Tibial nerve (tissue), 4 donors: ENCODE measurements at places on chromosomes 7 and 10.

GRCh38 chr10:131337741-131338140, 26.2 kb upstream of the TCERG1L start:
- H3K27ac ChIP-seq, result no peak overlapping the region
- no peaks in the 10 kb centered on the region for H3K27me3 ChIP-seq

DNA sequence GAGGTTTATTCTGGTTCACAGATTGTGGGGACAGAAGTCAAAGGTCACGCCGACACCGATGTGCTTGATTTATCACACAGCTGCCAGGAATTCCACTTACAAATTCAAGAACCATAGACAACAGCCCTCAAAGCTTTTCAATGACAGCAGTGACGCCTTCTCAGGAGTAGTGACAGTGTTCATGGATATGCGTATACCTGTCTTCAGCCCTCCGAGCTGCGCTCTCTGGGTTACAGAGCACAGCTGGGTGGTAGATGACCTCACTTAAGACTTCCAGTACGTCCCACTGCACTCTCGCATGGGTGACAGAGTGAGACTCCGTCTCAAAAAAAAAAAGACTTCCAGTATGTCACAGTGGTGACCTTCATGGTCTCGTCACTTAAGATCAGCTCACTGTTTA, 108.5 kb downstream of the TCERG1L start:
- H3K36me3 ChIP-seq, result no peaks in the 10 kb centered on the region
- no peak overlapping the region for H3K27ac ChIP-seq
- no peaks in the 10 kb centered on the region for H3K4me1 ChIP-seq
- no peak overlapping the region for H3K4me3 ChIP-seq

DNA sequence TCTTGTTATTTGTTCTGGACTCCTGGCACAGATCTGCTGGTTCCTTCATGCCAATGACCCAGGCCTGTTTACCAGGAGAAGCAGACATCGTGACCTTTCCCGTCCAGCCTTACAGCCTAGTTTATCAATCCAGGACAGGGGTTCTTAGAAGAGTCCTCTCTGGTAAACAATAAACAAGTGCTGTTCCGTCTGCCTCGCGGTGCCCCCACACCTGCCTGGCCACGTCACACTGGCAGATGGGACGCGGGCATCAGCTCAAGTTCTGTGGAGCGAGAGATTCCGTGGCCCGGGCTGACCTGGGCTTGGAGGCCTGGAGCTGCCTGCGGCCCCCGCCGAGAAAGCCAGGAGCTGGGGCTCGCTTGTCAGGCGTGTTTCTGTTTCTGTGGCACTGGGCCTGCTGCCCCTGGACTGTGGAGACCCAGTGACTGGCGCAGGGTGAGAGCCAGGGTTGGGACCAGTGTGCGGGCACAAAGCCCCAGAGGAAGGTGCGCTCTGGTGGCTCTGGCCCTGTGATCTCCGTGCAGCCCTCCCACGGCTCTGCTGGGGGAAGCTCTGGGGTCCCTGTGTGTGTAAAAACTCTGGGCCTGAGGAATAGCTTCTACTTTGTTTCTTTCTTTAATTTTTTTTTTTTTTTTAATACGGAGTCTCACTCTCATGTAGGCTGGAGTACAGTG, 28.4 kb upstream of the PFKFB3 start:
- no peak overlapping the region for H3K27ac ChIP-seq
- peaks cover 16% of the 10 kb centered on the region for H3K4me1 ChIP-seq
- no peaks in the 10 kb centered on the region for H3K36me3 ChIP-seq
- no peak overlapping the region for H3K4me3 ChIP-seq

- H3K4me1 ChIP-seq, result no peaks in the 10 kb centered on the region
- no peak for DNase-seq
- H3K27me3 ChIP-seq, result no peaks in the 10 kb centered on the region
- H3K27ac ChIP-seq, result no peak overlapping the region
- H3K4me3 ChIP-seq, result no peak overlapping the region
- no peaks in the 10 kb centered on the region for H3K36me3 ChIP-seq
Observed at GRCh38 chr7:2959103-2959680, 84.5 kb downstream of the CARD11 start.

GRCh38 chr7:8442814-8443304, 9.4 kb downstream of the NXPH1 start:
- no peak for DNase-seq
- no peaks in the 10 kb centered on the region for H3K27me3 ChIP-seq
- no peaks in the 10 kb centered on the region for H3K36me3 ChIP-seq
- H3K4me1 ChIP-seq, result no peaks in the 10 kb centered on the region
- H3K27ac ChIP-seq, result no peak overlapping the region

- no peak overlapping the region for H3K27ac ChIP-seq
- H3K4me1 ChIP-seq, result no peaks in the 10 kb centered on the region
- H3K36me3 ChIP-seq, result no peaks in the 10 kb centered on the region
- DNase-seq, result no peak
Observed at GRCh38 chr10:51658000-51658399, 41.4 kb downstream of the CSTF2T start.

DNA sequence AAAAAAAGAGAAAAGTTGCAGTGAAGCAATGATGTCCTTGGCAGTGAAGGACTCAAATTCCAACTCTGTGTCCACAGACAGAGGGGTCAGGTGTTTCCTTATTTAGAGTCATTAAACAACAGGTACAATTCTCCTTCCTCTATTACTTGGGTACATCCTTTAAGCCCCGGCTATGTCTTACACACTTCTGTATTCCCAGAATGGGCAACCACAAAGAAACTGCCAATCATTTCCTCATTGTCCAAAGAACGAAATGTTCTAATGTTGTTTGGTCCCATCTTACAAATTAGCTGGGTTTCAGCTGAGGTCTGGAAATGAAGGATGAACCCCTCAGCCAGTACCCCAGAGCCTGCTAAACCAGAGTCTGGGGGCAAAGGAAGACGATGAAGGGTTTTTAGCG, 59.5 kb downstream of the GRB10 start:
- no peak for DNase-seq
- H3K36me3 ChIP-seq, result peaks cover 7% of the 10 kb centered on the region
- no peak overlapping the region for H3K4me3 ChIP-seq
- H3K27me3 ChIP-seq, result no peaks in the 10 kb centered on the region

GRCh38 chr7:27714831-27715444, 25.0 kb upstream of the TAX1BP1 start:
- no peak overlapping the region for H3K27ac ChIP-seq
- no peak overlapping the region for H3K4me3 ChIP-seq
- H3K36me3 ChIP-seq, result no peaks in the 10 kb centered on the region
- no peaks in the 10 kb centered on the region for H3K27me3 ChIP-seq
- DNase-seq, result no peak
- no peaks in the 10 kb centered on the region for H3K4me1 ChIP-seq

DNA sequence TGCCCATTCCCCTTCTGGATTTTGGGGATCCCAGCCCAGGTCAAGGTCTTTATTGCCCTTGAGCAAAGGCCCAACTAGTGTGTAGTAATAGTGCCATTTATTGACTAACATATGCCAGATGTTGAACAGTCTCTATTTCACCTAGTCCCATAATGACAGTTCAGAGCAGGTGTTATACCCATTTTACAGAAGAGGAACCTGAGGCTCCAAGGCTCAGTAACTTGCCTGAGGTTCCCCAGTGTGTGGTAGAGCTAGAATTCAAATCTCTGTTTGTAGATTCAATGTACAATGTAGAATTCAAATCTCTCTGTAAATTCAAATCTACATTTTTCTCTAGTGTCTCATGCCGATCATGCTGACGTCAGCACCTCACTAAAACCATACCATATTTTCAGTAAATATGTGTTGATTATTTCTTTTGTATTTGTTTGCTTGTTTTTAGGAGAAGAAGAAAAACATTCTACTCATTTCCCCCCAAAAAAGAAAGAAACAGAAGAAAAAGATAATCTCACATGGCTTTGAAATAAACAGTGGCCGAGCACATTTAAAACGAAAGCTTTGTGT, 329.7 kb downstream of the PRPF18 start:
- no peak overlapping the region for H3K4me3 ChIP-seq
- H3K27ac ChIP-seq, result peak overlapping the region; percentile 47
- H3K27me3 ChIP-seq, result no peaks in the 10 kb centered on the region
- DNase-seq, result no peak
- no peaks in the 10 kb centered on the region for H3K36me3 ChIP-seq
- peaks cover 53% of the 10 kb centered on the region for H3K4me1 ChIP-seq

GRCh38 chr7:132972745-132973144, 109.1 kb downstream of the CHCHD3 start:
- no peaks in the 10 kb centered on the region for H3K36me3 ChIP-seq
- DNase-seq, result no peak
- H3K27me3 ChIP-seq, result no peaks in the 10 kb centered on the region
- H3K4me3 ChIP-seq, result no peak overlapping the region

DNA sequence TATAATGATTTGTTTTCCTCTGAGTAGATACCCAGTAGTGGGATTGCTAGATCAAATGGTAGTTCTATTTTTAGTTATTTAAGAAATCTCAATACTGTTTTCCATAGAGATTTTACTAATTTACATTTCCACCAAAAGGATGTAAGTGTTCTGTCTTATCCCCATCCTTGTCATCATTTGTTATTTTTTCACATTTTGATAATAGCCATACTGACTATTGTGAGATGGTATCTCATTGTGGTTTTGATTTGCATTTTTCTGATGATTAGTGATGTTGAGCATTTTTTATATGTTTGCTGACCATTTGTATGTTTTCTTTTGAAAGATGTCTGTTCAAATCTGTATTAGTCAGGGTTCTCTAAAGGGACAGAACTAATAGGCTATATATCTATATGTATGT, 160.0 kb upstream of the TMEM229A start:
- no peaks in the 10 kb centered on the region for H3K27me3 ChIP-seq
- H3K36me3 ChIP-seq, result no peaks in the 10 kb centered on the region
- no peaks in the 10 kb centered on the region for H3K4me1 ChIP-seq
- H3K4me3 ChIP-seq, result no peak overlapping the region
- H3K27ac ChIP-seq, result no peak overlapping the region

DNA sequence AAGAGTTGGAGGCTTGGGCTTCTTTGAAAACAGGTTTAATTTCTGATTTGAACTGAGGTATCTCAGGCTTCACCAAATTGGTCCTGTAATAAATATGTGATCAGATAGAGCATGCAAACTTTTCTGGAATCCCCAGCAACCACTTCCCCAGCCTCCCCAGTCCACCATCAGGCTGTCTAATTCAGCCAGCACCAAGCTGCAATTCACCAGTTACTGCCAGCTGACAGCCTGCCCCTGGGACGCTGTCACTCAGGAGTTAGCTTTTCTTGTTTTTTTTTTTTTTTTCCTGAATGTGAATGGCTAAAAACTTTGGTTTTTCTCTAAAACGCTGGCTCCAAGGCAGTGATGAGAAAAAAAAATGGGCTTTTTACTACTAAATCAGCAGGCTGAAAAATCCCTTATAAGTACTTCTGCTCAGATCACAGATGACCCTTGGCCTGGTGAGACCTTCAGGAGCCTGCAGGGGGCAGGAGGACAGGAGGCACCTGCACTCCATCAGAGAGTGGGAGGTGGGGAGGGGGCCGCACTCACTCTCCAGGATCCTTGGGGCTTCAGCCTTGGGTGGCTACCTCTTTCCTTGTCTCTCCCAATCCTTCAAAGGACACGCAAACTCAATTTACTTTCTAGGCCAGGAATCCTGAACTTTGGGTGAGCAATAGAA, 349.4 kb downstream of the GATA3 start:
- no peak for DNase-seq
- no peaks in the 10 kb centered on the region for H3K4me1 ChIP-seq
- no peak overlapping the region for H3K27ac ChIP-seq

DNA sequence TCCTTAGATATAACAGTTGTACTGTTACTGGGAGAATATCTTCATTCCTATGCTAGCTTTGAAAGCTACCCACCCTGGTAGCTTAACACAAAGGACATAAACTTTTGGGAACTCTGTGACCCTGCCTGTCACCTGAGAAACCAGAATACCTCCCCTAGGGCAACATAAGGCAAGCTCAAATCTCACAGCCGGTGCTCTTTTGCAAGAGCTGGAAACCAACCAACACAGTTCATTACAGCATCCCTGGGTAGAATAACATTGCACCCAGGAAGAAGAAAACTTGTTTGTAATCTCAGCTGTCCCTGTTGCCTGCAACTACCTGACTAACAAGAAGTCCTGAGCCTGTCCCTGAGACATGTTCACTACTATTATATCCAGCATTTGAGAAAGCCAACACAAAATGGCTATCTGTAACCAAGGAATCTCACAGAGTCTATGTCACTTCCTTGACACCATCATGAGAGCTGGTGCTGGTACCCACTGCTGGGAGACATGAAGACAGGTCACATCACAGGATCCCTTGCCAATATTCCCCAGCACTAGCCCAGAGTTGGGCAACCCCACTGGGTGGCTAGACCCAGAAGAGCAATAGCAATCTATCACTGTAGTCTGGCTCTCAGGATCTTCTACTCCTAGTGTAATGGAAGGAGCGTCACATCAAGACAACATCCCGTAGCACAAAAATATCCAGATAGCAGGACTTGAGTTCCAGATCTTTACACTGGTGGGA, 31.3 kb downstream of the AKR1C3 start:
- DNase-seq, result no peak
- H3K27me3 ChIP-seq, result no peaks in the 10 kb centered on the region

GRCh38 chr10:35351021-35351420, 14.7 kb downstream of the CCNY start:
- no peak for DNase-seq
- H3K27me3 ChIP-seq, result no peaks in the 10 kb centered on the region
- H3K4me1 ChIP-seq, result peaks cover 80% of the 10 kb centered on the region
- no peaks in the 10 kb centered on the region for H3K36me3 ChIP-seq
- H3K27ac ChIP-seq, result no peak overlapping the region

DNA sequence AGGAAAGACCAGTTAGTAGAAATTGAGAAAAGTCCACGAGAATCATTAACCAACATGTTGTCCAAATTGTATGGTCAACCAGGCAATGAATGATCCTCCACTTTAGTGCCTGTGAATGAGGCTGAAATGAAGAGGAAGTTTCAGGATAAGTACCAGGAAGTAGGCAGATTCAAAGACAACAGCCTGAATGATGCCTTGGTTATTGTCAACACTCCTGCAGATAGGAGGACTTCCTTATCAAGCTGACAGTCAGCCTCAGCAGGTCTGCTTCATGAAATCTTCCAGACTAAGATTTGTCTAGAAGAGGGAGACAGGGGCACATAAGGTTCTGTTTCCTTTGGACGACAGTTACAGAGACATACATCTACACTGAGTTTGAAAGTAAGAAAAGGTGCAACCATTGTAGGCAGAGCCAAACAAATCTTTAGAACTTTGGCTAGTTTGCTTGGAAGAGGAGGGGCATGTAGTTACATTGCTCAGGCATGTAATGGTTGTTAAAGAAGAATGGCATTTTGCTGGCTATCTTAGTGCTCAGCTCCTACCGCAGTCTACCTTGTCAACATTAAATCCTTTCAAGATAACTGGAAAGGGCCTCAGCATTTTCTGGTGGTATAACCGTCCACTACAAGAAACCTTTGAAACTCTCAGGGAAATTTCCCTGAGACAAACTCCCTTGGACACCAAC, 81.4 kb downstream of the ABI1 start:
- no peak overlapping the region for H3K27ac ChIP-seq
- H3K36me3 ChIP-seq, result no peaks in the 10 kb centered on the region
- no peaks in the 10 kb centered on the region for H3K27me3 ChIP-seq
- DNase-seq, result no peak
- H3K4me3 ChIP-seq, result no peak overlapping the region

DNA sequence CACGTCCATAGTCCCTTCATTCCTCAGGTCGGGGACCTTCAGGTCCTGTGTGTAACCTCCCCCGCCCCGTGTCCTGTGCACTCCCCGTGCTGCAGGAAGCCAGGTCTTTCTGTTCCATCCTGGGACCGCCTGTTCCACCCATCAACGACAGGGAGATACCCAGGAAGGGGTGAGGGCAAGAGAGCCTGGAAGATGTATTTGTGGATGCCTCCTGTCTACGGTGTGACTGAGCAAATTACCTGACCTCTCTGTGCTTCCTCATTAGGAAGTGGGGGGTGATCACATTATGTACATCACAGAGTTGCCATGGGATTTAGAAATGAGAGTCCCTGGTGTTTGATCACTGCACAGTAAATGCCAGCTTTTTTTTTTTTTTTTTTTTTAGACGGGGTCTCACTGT, 46.3 kb downstream of the GRID2IP start:
- no peaks in the 10 kb centered on the region for H3K27me3 ChIP-seq
- H3K4me1 ChIP-seq, result peaks cover 17% of the 10 kb centered on the region
- H3K27ac ChIP-seq, result no peak overlapping the region
- peak overlapping the region; percentile 70 for H3K4me3 ChIP-seq
- no peaks in the 10 kb centered on the region for H3K36me3 ChIP-seq
- no peak for DNase-seq
